Activated CD4-positive, CD25-positive, alpha-beta regulatory T cell (primary cell): ENCODE measurements at places on chromosomes 7 and 10.
A peak's percentile ranks its signal among the peaks of the same experiment; 100 is the strongest.

GRCh38 chr10:34994565-34995142 lies 95.5 kb downstream of the CUL2 start:
- peak; percentile 7 for DNase-seq

DNA sequence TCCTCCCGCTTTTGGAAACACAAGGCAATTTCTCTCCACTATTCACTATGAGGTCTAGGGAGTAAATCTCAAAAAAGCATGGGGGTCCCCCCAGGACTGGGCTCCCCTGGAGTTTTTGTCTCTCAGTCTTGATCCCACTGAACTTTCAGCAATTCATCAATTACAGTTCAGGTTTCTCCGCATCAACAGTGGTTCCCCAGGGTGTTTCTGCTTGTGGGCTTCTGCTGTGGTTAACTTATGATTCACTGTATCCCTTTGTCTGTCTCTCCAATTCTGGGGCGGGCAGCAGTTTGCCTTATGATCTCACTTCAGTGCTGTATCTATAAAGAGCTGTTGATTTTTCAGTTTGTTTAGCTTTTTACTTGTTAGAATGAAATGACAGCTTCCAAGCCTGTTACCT lies 142.6 kb upstream of the CDC14C start:
- DNase-seq, result no peak

DNA sequence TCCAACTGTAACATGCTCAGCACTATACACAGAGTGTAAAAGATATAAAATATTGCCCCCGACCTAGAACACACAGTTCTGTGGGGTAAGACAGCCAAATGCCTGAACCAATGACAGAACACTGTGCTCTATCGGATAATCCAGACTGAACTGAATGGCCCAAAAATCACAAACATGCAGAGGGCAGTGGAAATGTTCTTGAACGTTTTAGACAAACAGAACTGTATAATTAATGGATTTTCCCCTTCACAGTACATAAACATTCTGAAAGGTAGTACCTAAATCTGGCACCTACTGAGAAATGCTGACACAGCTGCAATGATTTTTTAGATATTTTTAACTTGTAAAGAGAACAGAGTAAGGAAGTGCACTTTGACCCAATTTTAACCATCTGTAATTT lies 33.4 kb downstream of the PARD3 start:
- DNase-seq, result no peak

DNA sequence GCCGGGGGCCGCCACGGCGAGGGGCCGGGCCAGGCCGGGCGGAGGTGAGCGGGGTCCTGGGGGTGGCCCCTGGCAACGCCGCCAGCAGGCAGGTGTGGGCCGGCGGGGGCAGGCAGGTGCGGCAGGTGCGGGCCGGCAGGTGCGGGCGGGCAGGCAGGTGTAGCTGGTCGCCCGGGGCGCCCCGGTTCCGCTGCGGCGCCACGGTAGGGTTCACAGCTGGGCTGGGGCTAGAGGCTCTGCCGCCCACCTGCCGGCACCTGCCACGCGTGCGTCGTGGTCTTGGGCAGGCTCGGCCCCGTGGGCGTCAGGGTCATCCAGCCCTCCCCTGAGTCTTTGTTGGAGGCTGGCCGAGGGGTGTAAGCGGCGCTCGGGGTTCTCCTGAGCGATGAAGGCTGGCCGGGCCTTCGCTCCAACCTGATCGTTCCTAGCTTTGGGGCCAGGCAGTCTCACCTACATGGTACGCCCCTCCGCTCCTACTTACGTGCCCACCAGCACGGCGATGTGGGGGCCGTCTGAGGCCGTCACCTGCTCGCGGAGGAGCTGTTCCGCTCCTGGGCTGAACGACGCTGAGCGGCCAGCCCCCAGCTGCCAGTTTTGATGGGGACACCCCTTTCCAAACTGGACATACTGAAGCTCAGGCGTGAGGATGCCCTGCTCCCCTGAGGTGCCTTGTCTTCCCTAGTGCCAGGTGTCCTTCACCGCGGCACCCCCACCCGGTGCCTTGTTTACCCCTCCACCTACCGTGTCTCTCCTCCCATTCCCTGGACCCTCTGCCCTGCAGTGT lies 493 bp downstream of the ZMIZ2 start:
- no peak for DNase-seq

DNA sequence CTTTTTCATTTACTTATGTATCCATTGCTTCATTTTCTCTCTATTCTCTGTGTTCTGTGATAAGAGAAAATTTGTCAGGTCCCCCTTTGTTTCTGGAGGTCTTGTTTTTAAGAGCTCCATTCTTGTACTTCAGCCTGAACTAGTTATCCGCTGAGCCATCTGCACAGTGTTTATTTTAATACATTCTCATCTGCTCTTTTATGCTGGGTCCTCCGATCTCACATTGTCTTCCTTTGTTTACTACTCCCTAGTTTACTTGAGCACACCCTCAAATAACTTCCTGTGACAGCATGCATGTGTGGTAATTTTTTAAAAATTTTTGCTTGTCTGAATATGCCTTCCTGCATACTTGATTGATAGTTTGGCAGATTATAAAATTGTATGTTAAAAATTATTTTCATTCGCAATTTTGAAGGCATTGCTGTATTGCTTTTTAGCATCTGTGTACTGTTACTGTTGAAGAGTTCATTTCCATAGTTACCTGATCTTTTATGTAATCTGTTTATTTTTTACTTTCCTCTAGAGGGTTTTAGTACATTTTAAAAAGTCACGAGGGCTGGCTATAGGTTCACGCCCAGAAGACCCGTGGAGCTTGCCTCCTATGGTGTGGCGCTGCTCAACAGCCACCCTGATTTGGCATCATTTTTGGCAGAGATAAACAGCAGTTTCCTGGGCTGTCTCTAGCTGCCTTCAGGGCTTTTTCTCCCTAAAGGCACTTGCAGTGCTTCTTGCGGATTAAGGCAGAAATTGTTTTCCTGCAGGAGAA lies 31.9 kb downstream of the RSBN1L start:
- no peak for DNase-seq

- no peak for DNase-seq
Measured at GRCh38 chr7:35185908-35186731, 67.8 kb downstream of the TBX20 start.

DNA sequence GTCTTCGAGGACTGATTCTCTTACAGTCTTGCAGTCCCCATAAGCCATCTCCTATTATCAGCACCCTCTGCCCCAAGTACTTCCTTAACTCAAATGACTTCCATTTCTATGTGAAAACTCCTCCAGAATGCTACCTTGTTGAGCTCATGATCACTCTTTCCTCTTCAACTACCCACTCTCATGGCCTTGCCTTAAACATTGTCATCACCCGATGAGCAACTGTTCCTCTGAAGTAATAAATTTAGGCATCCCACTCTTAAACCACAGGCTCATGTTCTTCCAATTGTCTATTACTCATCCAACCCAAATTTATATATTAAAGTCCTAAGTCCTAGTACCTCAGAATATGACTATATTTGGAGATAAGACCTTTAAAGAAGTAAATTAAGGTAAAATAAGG lies 152.9 kb downstream of the C1GALT1 start:
- no peak for DNase-seq

GRCh38 chr10:98367604-98368451 lies 47.2 kb downstream of the PYROXD2 start:
- DNase-seq, result no peak

DNA sequence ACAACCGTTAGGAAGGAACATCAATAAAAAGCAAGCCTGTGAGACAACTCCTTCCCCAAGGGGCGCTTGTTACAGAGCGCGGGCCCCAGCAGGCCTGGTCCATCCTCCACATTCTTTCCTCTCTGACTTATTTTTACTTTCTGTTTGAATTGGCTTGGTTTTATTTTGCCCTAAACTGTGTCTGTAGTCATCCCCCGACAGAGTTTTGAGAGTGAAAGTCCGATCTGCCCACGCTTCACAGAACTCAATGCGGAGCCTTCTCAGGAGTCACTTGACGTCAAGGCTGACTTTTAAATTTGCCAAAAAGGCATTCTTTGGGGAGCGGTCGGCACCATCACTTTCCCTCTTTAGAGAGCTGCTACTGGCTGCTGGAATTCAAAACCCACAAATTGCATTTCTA lies 150.1 kb upstream of the KLF6 start:
- peak; percentile 36 for DNase-seq

DNA sequence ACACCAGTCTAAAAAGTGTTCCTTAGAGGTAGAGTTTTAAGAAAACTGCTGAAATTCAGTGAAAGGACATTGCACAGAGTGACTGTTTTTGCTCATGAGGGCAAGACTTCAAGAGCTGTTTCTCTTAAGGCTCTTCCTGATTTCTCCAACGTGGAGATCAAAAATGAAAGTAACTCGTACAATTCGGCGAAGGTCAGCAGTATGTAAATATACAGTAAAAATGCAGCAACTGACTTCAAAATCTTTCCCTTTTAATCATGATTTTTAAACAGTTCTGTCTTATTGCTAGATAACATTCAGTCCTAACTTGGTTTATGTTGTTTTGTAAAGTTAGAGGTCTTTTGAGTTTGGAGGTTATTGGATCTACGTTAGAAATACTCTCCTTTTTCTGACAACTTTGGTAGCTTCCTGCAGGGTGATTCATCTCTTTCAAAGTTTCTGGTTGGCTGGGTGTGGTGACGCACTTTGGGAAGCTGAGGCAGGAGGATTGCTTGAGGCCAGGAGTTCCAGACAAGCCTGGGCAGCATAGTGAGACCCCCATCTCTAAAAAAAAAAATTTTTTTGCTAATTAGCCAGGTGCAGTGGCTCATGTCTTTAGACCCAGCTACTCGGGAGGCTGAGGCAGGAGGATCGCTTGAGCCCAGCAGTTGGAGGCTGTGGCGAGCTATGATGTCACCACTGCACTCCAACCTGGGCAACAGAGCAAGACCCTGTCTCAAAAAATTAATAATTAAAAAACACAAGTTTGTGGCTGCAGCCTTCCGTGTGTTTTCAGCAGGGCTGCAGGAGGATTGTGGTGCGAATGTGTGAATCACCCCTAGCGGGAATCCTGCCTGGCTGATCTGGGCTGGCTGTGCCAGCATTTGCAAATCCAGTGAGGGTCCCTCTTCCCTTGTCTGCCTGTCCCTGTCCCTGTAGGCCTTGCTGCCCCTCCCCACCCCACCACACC lies 29.2 kb upstream of the AP5Z1 start:
- DNase-seq, result no peak

GRCh38 chr10:87619705-87620104 lies 40.0 kb upstream of the PAPSS2 start:
- DNase-seq, result no peak

DNA sequence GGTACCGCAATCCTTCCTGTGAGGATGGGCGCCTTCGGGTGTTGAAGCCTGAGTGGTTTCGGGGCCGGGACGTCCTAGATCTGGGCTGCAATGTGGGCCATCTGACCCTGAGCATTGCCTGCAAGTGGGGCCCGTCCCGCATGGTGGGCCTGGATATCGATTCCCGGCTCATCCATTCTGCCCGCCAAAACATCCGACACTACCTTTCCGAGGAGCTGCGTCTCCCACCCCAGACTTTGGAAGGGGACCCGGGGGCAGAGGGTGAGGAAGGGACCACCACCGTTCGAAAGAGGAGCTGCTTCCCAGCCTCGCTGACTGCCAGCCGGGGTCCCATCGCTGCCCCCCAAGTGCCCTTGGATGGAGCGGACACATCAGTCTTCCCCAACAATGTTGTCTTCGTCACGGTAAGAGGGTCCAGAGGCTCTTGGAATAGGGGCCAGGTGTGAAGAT lies 1.7 kb downstream of the MEPCE start:
- no peak for DNase-seq

GRCh38 chr10:99233000-99233688 lies 2.5 kb downstream of the HPSE2 start:
- DNase-seq, result no peak

GRCh38 chr10:5927306-5927705 lies 37.3 kb downstream of the FBH1 start:
- no peak for DNase-seq

- DNase-seq, result no peak
Measured at GRCh38 chr10:132470410-132471124, 67.0 kb upstream of the INPP5A start.

GRCh38 chr10:43814663-43815062 lies 166.0 kb upstream of the ZNF32 start:
- no peak for DNase-seq

GRCh38 chr7:134527979-134528371 lies 608 bp downstream of the AKR1B10 start:
- no peak for DNase-seq

DNA sequence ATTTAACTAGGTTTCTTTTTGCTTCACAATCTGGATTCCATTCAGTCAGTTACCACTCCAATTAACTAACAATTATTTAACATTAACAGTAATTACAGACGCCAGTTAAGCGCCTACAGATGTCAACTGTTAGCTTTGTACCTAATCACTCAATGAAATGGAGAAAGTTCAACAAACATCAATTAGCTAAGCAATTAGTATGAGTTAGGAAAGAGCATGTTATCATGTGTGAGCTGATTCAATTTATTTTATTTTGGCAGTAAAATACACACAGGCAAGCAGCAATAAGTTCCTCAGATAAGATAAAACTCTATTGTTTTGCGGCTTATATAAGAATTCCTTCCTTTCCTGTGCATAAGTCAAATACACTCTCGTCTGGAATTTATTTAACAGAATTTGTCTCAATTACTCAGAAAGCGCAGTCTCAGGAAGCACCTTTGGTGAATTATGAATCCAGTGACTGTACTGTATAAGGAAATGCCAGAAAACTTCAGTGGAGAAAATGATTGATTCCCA lies 427.1 kb upstream of the GALNT17 start:
- no peak for DNase-seq

DNA sequence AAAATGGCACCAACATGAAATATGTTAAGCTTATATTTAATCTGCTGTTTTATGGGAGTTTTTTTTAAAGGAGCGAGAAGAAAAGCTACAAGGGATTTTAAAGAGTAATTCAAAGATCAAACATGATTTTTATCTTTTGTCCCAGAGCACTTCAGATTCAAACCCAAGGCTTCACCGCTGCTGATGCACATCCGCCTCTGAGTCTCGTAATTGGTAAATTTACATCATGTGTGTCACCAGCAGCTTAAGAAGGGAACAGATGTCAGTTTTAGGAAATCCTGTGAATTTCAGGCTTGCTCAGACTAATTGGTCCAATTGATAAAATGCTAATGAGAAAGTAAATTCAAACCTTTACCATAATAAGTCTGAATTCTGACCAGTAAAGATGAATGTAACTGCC lies 406.3 kb downstream of the GFRA1 start:
- DNase-seq, result no peak

- no peak for DNase-seq
Measured at GRCh38 chr10:89609833-89610346, 35.2 kb downstream of the PANK1 start.

DNA sequence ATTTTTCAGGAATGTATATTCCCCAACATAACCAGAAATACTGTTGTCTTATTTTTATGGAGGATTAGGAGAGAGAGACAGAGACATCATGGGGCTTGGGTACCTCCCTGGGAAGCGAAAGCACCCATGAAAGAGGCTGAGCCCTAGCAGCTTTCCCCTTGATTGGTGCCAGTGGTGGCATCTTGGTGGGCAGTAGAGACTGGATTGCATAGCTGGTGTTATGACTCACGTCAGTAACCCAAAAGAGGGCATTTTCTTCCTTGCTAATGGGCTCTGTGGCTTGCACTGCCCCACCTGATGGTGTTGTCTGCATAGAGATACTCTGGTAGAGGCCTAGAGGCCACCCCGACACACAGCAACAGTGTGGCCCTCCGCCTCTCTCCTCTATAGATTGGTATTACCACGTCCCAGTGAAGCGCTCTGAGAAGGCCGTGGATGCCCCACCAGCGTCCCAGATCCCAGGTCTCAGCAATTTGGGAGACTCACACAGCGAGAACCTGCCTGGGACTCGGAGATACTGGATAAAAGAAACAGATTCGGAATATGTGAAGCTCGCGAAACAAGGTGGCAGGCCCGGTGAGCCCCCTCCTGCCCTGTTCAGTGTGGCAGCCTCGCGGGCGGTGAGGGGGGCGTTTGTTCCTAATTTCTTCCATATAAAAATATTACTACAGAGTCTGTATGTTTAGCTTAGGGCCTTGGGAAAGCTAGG lies 5.8 kb downstream of the C7orf57 start:
- no peak for DNase-seq

- no peak for DNase-seq
Measured at GRCh38 chr7:98133621-98134303, 27.1 kb downstream of the LMTK2 start.
